ENCODE measurements at places on chromosomes 4 and X. TPM values are rescaled to one million over a fixed set of nuclear protein-coding genes. Genes with fewer than 3 reads are reported as not detected.

Gene AMBN
- not detected for total RNA-seq

Gene CSAG3
- total RNA-seq: not detected

Gene SPIN2A
- total RNA-seq: 0.22 TPM

Gene TNIP3
- total RNA-seq: 0.22 TPM

Gene TCEAL6
- not detected for total RNA-seq

Gene SPP1
- 1.5 TPM for total RNA-seq

Gene XAGE2
- total RNA-seq: not detected

Gene FAM149A
- total RNA-seq: 2.4 TPM

Gene CT45A2
- not detected for total RNA-seq

Gene SHROOM4
- total RNA-seq: 0.44 TPM

Gene GAGE12F
- not detected for total RNA-seq

Gene BEX2
- 2.6 TPM for total RNA-seq

Gene GPR50
- not detected for total RNA-seq

Gene TACC3
- total RNA-seq: 37.7 TPM

Gene TCEAL7
- total RNA-seq: 11.7 TPM

Gene UTP3
- total RNA-seq: 17.5 TPM

Gene MAGEC2
- total RNA-seq: not detected

Gene NAP1L2
- total RNA-seq: 0.29 TPM

Gene FREM3
- total RNA-seq: under 0.01 TPM

Gene ARHGEF6
- total RNA-seq: 2.0 TPM

Gene SMIM31
- total RNA-seq: not detected

Gene GPR82
- total RNA-seq: not detected

Gene NPY2R
- not detected for total RNA-seq

Gene PYURF
- 53.5 TPM for total RNA-seq

Gene MAGEC1
- not detected for total RNA-seq

Gene SLIT2
- 12.0 TPM for total RNA-seq

Gene PAGE5
- total RNA-seq: not detected

Gene CCSER1
- total RNA-seq: 0.14 TPM

Gene HSFX4
- not detected for total RNA-seq

Gene IL2
- total RNA-seq: not detected

Gene SERPINA7
- total RNA-seq: not detected

Gene CHM
- total RNA-seq: 28.8 TPM

Gene GPR78
- total RNA-seq: 1.3 TPM

Gene FAM184B
- not detected for total RNA-seq

Gene CXCL5
- 19.5 TPM for total RNA-seq

Gene ACE2
- not detected for total RNA-seq

Gene PLXNB3
- total RNA-seq: 4.6 TPM

Gene BEND4
- total RNA-seq: not detected

Gene CLIC2
- total RNA-seq: 0.22 TPM

Gene CLDN22
- not detected for total RNA-seq
